ENCODE measurements at places on chromosomes 2 and 18.
A peak's percentile ranks its signal among the peaks of the same experiment; 100 is the strongest.

GRCh38 chr2:236790963-236791362 lies 221.3 kb downstream of the ACKR3 start:
- no peak for DNase-seq

GRCh38 chr2:83103613-83104012 lies 1355.5 kb downstream of the SUCLG1 start:
- DNase-seq = no peak

- DNase-seq = peak; percentile 73
Measured at GRCh38 chr2:227788561-227789018, 25.1 kb upstream of the CCL20 start.

DNA sequence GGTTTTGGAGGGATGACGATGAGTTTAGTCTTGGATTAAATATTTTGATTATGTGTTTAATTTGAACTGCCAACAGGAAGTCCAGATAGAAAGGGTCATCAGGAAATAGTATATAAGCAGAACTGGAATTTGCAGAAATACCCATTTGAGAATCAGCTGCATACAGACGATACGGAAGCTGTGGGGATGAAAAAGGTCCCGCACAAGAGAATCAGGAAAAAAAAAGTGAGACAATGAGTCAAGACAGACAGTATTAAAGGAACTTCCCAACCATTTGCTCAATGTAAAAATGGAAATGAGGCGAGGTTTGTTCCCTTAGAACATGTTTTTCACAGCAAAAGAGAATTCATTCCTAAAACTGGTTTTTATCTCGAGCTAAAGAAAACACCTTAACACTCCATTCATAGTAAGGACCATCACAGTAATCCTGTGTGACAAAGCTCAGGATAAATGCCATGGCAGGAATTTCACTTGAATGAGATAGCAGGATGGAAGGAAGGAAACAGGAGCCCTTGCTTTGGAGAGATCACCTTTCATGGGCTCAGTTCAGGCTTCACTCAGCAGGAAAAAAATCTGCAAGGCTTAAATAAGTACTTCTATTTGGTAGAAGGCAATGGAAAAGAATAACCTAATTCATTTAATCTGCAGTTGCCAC lies 29.3 kb downstream of the BCL2 start:
- DNase-seq = no peak

- DNase-seq = no peak
Measured at GRCh38 chr2:161077367-161078210, 82.6 kb upstream of the TANK start.
